ENCODE measurements at places on chromosomes 12 and 14. TPM values are rescaled to one million over a fixed set of nuclear protein-coding genes. Genes with fewer than 3 reads are reported as not detected.
A peak's percentile ranks its signal among the peaks of the same experiment; 100 is the strongest.

DNA sequence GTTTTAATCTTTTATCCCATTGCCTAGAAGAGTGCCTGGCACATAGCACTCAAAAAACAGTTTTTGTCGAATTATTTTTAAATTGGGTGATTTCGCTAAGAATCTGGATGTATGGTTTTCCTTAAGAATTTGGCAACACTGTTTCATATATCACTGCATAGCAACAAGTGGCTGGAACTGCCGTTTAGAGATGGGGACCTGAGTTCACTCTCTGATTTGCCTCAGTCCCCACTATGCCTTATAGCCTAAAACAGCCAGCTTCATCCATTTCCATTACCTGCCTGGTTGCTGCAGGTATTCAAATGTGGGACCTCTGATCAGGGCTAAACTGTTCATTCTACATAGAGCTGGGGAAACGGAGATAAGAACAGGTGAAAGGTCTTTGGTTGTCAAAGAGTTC is 1.8 kb downstream of the HEBP1 start:
- H3K27ac ChIP-seq: no peak overlapping the region
- H3K27me3 ChIP-seq: no peaks in the 10 kb centered on the region
- no peaks in the 10 kb centered on the region for H3K36me3 ChIP-seq
- H3K4me3 ChIP-seq: peak overlapping the region; percentile 87

DNA sequence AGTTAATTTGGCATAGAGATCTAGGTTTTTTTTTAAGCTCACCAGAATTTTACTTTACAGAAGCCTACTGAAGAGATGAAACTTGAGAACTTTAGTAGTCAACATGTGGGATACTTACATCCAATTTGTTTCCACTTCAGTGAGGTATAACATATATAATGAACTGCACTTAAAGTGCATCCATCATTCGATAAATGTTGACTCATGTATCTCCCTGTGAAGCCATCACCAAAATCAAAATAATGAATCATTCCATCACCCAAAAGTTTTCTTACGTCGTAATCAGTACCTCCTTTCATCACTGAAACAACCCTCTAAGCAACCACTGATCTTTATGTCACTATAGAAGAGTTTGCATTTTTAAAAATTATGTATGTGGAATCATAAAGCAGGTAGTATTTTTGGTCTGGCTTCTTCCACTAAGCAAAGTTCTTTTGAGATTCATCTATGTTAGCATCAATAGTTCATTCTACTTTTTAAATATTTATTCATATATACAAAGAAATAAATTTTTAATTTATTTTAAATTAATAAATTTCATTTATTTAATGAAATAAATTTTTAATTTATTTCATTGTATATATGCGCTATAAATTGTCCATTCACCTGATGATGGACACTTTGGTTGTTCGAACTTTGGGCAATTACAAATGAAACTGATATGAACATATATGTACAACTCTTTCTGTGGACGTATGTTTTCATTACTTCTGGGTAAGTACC is 2.0 kb upstream of the CPNE8 start:
- H3K27me3 ChIP-seq: no peaks in the 10 kb centered on the region
- no peaks in the 10 kb centered on the region for H3K4me1 ChIP-seq
- DNase-seq: no peak
- H3K27ac ChIP-seq: no peak overlapping the region
- no peaks in the 10 kb centered on the region for H3K36me3 ChIP-seq

GRCh38 chr12:49515266-49515665 is 23.6 kb upstream of the KCNH3 start:
- H3K27ac ChIP-seq: peak overlapping the region; percentile 52
- no peaks in the 10 kb centered on the region for H3K27me3 ChIP-seq
- no peaks in the 10 kb centered on the region for H3K36me3 ChIP-seq
- peaks cover 17% of the 10 kb centered on the region for H3K4me1 ChIP-seq

- no peaks in the 10 kb centered on the region for H3K36me3 ChIP-seq
- no peaks in the 10 kb centered on the region for H3K4me1 ChIP-seq
- H3K27ac ChIP-seq: no peak overlapping the region
- no peak for DNase-seq
- H3K4me3 ChIP-seq: no peak overlapping the region
- no peaks in the 10 kb centered on the region for H3K27me3 ChIP-seq
Observed at GRCh38 chr12:112165624-112166023, 40.3 kb downstream of the TRAFD1 start.

DNA sequence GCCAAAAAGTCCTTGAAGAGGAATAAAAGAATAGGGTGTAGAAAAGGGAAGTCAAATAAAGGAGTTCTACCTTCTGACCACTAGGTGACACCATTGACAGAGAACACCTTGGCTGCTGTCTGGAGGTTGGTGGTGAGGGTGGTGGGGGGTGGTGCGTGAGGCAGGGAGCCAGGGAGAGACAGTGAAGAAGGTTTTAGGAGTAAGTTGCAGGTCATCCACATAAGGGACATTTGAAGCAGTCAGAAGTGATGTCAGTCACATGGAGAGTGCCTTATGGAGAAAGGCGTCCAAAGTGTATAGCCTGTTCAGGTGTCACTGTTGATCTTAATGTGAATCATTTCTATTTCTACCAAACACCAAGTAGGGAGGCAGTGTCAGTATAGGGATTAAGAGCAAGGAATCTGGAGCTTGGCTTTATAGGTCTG is 279.3 kb upstream of the DDHD1 start:
- no peaks in the 10 kb centered on the region for H3K4me1 ChIP-seq
- no peak overlapping the region for H3K4me3 ChIP-seq
- H3K36me3 ChIP-seq: no peaks in the 10 kb centered on the region

GRCh38 chr14:79555429-79555828 is 655.9 kb downstream of the DIO2 start:
- DNase-seq: no peak
- no peaks in the 10 kb centered on the region for H3K4me1 ChIP-seq
- H3K27ac ChIP-seq: no peak overlapping the region
- H3K4me3 ChIP-seq: no peak overlapping the region
- H3K36me3 ChIP-seq: no peaks in the 10 kb centered on the region
- H3K27me3 ChIP-seq: no peaks in the 10 kb centered on the region

The DHH gene
- not detected for polyA plus RNA-seq

The GYS2 gene
- polyA plus RNA-seq: not detected

The INHBE gene
- polyA plus RNA-seq: 0.23 TPM

DNA sequence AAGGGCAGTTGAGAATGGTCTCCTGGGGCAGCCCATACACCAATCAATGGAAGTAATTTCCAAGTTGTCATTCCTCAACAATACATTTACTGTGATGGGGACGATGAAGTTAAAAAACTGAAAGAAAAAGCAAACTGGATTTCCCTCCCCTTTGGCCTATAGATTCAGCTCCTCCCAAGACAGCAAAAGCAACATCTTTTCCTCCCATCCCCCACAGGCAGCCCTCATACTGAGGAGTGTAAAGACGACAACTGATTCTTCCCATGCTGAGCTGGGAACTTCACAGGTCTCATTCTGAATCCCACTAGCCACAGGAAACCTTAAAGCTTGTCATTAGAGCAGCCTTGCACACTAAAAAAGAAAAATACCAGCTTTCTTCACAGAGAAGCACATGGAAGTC is 48.5 kb downstream of the PITPNM2 start:
- H3K36me3 ChIP-seq: no peaks in the 10 kb centered on the region
- no peak overlapping the region for H3K4me3 ChIP-seq
- peaks cover 5% of the 10 kb centered on the region for H3K27me3 ChIP-seq
- H3K4me1 ChIP-seq: no peaks in the 10 kb centered on the region
- DNase-seq: no peak
- no peak overlapping the region for H3K27ac ChIP-seq

DNA sequence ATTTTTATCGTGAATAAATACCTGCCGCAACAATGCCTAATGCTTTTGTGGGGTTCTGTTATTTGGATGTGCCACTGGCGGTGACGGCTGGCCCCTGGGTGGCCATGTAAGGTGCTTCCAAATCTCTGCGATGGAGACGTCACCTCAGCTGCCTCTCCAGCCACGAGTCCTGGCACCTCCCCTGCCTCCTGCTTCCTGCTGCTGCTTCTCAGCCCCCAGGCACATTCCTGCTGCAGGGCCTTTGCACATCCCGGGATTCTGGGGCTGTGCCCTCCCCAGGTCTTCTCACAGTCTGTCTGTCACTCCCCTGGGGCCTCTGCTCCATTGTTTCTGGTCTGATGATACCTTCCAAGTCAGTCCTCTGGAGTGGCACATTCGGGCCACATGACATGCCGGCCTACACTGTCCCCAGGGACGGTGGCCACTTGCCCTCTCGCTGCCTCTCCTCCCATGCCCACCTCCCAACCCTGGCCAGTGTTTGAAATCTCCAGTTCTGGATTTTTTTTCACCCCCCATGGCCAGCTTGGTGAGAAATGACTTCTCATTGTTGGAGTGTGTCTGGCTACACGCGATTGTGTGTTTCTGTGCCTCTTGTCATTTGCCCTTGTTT is 151.8 kb downstream of the KIF26A start:
- no peaks in the 10 kb centered on the region for H3K4me1 ChIP-seq
- H3K36me3 ChIP-seq: no peaks in the 10 kb centered on the region

DNA sequence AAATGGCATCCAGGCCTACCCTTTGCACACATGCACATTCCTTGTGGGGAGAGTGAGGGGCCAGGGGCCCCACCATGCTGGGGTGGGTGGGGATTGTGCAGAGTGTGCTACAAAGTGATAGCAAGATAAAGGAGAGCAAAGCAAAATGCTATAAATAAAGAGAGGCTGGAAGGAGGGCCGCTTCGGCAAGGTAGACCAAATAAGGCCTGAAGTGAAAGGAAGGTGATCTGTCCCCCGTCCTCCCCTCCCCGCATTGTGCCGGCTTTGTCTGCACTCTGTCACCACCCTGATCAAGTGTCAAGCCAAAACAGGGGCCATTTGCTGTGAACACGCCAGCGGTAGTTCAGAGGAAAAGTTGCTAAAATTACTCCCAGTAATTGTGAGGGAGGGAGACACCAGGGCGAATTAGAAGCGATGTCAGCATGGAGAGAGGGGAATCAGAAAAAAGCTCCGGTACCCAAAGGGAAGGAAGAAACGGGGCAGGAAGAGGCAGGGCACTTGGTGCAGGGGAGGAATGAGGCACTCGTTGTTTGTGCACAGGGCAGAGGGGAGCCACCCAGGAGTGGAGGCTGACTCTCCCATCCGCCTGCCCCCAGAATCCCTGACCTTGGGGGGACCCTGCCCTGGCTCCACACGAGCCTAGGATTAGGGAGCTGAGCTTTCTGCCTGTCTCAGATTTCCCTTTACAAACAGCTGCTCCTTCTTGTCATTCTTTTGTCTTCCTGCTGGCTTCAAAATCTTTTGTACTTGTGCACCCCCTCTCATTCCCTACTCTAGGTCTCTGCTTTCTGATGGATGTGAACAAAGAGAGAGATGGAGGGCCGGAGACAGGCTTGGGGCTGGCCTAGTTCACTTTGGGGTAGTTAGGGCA is 2.9 kb upstream of the MYH7 start:
- H3K36me3 ChIP-seq: no peaks in the 10 kb centered on the region
- no peak for DNase-seq
- H3K4me3 ChIP-seq: no peak overlapping the region

The MORN3 gene
- 0.63 TPM for polyA plus RNA-seq

- H3K27me3 ChIP-seq: no peaks in the 10 kb centered on the region
- no peak overlapping the region for H3K4me3 ChIP-seq
- peak; percentile 47 for DNase-seq
- H3K36me3 ChIP-seq: no peaks in the 10 kb centered on the region
- H3K27ac ChIP-seq: no peak overlapping the region
- H3K4me1 ChIP-seq: no peaks in the 10 kb centered on the region
Observed at GRCh38 chr12:108193917-108194316, 64.8 kb downstream of the WSCD2 start.

The SLC5A8 gene
- polyA plus RNA-seq: not detected

The RNASE9 gene
- not detected for polyA plus RNA-seq

The POTEG gene
- polyA plus RNA-seq: not detected

DNA sequence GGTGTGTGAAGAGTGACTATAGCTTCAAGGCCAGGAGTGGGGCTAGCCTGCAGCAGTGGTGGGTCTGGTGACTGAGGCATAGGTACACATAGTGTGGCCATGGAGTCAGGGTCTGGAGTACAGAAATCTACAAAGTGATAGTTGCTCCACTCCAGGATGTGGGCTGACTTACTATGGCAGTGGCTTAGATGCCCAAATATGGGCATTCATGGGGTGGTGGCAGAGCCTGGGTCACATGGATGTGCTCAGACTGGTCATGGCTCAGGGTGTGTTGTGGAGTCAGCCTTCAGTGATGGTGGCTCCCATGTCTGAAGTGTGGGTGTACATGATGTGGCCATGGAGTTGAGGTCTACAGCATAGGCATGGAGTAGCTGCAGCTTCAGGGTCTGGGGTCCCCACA is 27.3 kb downstream of the CLEC6A start:
- no peak overlapping the region for H3K4me3 ChIP-seq
- no peaks in the 10 kb centered on the region for H3K36me3 ChIP-seq
- no peaks in the 10 kb centered on the region for H3K4me1 ChIP-seq
- H3K27ac ChIP-seq: no peak overlapping the region
- no peaks in the 10 kb centered on the region for H3K27me3 ChIP-seq

DNA sequence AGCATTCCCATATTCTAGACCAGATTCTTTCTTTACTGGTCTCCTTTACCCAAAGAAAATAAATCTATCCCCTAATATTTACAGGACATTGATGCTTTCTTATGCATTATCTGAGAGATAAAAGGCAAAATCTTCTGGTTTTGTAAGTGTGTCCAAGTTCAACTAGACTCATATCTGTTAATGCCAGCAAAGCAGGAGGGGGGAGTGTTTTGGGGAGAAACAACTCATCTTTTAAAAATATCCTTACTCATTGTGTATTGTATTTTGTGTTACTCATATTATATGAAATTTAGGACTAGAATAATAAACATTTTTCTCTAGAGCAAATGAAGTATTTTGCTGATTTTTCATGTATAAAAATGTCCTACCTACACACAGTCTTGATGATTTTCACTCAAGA is 54.8 kb downstream of the SAMD4A start:
- H3K27me3 ChIP-seq: no peaks in the 10 kb centered on the region
- no peaks in the 10 kb centered on the region for H3K36me3 ChIP-seq

The ARF3 gene
- 71.7 TPM for polyA plus RNA-seq

The CCDC197 gene
- not detected for polyA plus RNA-seq

The SCNN1A gene
- 0.59 TPM for polyA plus RNA-seq

The AHNAK2 gene
- polyA plus RNA-seq: 38.9 TPM

The BEST3 gene
- not detected for polyA plus RNA-seq

DNA sequence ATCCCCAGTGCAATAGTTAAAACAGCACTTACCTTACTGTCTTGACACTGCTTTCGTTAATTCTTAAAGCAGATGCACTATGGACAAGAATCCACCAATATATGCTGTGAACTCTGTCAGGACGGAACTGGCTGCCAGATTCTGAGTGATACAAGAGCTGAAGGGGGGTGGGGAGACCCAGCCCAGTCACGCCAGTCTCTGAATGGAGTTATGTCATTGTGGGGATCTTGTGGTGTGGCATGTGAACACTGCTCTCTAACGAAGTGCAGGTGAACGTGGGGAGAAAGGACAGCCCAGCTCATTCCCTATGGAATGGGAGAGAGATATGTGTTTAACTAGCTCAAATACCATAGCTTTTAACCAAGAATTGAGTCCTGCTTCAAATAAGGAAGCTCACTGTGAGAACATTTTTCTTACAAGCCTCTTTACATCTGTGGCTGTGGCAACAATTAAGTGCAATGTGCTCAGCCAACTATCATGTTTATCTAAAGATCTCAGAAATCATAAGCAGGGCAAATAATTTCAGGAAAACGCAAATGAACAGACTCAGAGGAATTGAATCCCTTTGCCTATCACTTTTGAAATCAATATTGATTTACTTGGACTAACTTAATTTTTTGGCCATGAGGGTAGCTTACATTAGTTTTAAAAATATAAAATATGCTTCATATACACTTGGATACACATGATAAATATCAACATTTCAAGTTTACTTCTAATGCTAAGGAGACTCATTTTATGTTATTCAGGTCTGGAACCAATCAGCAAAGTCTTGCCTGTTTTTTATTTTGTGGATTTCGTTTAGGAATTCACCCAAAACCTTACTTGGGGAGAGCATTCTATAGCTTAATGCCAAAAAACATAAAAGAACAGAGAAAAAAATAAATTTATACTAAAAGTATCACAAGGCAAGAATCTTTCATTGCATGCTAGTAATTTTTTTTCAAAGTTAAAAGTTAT is at the start of gene LUM:
Gene LUM (minus strand): TSS at position 129 of the 960 bp plus-strand sequence. CDS start 2,515 bp downstream, outside the sequence.
- peaks cover 39% of the 10 kb centered on the region for H3K4me1 ChIP-seq
- no peaks in the 10 kb centered on the region for H3K36me3 ChIP-seq
- H3K27me3 ChIP-seq: no peaks in the 10 kb centered on the region

Data from GM23248 (cell line).